Kasumi-1 (cell line): ENCODE measurements at places on chromosomes 2 and 18.

DNA sequence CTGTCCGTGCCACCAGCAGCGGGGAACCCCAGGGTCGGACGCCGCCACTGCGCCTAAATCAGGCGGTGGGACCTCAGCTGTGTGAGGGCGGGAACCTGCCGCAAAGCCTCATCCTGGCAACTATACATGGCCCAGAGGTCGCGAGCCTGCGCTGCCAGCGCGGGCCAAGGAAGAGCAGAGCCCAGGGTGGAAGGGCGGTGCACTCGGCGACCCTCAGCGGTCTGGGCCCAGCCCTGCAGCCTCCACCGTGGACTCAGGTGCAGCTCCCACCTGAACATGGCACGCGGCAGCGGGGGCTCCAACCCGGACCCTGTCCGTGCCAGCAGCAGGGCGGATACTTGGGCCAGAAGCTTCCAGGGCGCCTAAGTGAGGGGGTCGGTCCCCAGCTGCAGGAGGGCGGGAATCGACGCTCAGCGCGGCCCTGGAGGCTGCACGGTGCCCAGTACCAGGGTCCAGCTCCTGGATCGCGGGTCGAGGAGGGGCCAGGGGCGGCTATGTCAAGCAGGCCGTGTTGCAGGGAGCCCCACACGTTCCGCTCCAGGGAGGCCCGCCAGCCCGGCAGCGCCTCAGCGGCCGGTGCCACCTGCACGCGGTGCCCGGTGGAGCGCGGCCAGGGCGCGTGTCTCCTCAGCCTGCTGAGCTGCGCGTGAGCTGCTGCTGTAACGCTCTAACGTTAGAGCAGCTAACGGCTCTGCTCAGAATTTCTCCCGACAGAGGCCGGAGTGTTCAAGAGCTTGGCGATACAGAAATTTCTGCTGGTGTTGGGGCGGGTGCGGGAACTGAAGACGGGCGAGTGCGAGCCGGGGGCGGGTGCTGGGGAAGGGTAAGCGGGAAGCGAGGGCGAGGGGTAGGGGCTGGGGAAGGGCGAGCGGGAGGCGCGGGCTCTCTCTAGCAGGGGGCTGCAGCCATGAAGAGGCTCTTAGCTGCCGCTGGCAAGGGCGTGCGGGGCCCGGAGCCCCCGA is at the start of gene ANKRD30B:
TSS of gene ANKRD30B (plus strand) at position 660 of the 962 bp plus-strand sequence. CDS start at position 908, 248 bp downstream.
- DNase-seq, result no peak

DNA sequence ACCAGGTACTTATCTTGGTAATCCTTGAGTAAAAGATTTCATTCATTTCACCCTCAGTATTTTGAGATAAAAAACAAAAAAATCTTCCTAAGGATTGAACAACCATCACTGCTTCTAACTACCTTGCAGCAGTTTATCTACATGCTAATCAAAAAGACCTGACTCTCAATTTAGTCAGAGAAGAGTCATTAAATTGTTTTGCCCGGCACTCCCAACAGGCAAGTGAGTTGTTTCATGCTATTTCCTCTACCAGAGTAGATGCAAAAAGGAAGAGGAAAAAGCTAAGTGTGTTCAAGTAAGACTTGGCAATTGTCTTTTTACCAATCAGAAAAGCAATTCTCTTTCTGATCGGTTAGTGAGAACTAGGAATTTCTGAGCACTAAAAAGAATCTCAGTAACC is 39.5 kb downstream of the MYO5B start:
- no peak for DNase-seq

DNA sequence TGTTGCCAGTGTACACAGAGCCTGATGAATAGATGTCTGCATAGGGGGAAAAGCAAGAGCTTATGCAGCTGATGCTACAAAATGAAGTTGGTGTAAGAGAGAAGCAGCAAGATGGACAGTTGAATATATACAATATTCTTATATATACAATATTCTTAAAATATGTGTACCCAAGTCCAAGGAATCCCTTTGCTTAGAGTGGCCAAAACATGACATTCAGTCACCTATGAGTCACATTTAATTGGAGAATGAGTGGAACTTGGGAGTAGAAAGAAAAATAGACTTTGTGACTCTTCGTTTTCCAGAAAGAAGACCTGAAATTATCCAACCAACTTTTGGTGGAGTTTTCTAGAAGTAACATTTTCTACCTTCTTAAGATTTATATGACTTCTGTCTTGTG is 81.8 kb downstream of the SCN9A start:
- no peak for DNase-seq

DNA sequence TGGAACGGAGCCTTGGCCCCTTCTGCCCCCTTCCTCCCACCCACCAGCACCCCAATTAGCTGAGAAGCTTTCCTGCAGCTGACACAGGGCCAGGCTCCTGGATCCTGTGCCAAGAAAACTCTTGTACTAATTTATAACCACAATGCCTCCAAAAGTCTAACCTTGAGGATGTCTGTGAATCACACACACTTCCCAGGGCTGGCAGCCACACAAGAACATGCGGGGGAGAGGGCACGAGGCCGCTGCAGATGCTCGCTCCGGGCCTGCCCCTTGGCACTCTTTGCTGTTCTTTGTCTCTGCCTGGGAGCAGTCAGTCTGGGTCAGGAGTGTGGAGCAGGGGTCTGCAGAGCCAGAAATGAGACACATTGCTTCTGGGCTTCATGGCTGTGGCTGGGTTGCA is 62.7 kb upstream of the KIF5C start:
- DNase-seq, result peak; percentile 32

GRCh38 chr18:53817976-53818950 is 406.2 kb downstream of the MBD2 start:
- DNase-seq, result no peak

DNA sequence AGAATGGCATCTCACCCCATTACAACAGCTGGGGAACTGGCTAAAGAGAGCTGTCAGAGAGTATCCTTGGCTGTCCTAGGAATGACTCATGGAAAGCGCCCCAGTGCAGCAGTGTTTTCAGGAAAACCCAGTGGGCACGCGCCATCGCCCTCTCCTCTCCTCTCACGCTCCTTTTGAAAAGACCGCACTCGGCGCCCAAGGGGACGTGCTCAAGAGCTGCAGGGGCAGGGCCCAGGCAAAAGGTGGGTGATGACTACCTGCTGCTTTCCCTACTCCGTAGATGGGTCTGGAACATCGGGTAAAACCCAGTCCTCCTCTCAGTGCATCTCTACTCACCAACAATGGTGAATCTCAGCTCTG is 68.1 kb downstream of the EMILIN2 start:
- DNase-seq, result no peak

GRCh38 chr18:2204736-2205135 is 366.6 kb downstream of the METTL4 start:
- no peak for DNase-seq

- DNase-seq, result no peak
Observed at GRCh38 chr2:30355306-30355705, 91.7 kb upstream of the LCLAT1 start.

- no peak for DNase-seq
Observed at GRCh38 chr18:69866212-69866611, 81.5 kb downstream of the CD226 start.

DNA sequence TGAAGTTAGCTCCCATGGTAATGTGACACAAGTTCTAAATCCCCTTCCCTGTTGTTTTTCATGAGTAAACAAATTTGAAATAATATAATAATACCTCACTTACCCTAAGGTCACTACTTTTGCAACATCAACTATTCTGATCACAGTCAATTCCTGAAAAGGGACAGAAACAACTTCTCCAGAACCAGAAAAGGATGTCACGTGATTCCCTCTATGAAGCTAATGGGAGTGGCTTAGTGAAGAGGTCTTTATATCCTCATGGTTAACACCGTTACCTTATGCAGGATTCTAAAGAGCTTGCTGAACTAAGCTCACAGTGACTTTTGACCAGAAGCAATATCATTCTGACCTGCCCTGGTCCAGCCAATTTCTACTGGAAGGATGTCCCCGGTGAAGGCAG is 51.6 kb downstream of the DOCK10 start:
- DNase-seq, result no peak

DNA sequence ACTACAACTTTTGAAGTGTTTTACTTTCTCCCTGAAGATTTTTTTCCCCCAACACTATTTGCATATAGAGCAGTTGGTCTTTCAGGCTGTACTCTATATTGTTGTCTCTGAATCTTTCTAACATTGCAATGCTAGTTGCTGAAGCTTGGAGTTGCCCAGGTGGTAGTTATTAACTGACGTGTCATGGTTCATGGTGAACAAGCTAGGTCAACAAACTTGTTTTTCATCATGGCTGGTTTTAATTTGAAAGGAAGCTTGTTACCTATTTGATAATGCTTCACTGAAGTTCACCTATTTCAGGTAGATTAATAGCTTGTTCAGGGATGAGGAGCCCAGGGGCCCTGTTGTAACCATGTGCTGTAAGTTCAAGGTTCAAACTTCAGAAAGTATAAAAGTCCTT is 158.8 kb upstream of the ZEB2 start:
- DNase-seq, result no peak

DNA sequence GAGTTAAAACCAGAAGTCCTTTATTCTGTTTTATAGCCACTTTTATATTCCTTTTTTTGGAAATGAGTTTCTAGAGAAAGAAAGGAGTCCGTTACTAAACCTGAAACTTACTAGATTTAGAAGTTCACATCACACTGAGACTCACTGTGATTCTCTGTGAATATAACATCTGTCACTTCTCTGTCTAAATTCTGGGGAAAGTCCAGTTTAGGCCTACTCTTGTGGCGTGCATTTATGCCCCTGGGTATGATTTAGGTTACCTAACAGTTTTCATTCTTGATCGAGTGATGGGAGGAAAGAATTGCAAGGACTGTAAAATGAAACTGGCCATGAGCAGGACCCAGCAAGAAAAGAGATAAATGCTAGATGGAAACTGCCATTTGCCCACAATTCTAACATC is 449.6 kb downstream of the SPAG16 start:
- DNase-seq, result no peak

- no peak for DNase-seq
Observed at GRCh38 chr18:457521-458412, 42.7 kb downstream of the COLEC12 start.

DNA sequence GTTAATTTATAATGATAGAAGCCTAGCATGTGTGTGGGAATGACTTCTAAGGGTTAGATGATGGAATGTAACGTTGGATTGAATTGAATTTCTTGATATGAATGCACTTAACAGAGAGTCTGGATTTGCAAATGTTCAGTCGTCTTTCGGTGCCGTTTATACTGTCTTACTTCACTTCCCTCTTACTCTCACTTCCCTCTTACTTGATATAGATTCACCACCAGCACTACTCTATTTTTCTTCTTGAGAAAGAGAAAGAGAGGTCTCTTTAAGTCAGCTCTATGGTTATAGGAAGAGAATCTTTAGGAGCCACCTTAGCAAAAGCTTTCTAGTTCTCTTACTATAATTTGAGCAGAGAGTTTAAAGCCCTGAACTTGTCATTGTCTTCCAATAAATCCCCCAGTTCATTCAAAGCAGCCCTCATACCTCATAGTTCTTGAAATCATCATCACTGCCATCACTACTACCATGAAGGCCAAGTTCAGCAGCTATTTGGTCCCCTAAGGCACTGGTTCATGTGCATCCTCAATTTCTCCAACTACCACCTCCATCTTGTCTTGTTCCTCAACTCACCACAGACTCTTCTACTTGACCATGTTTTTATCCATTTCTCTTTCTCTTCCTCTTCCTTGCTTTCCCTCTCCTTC is 501.7 kb upstream of the TCF4 start:
- no peak for DNase-seq

GRCh38 chr18:48777744-48778116 is 173.0 kb downstream of the SMAD7 start:
- DNase-seq, result no peak

DNA sequence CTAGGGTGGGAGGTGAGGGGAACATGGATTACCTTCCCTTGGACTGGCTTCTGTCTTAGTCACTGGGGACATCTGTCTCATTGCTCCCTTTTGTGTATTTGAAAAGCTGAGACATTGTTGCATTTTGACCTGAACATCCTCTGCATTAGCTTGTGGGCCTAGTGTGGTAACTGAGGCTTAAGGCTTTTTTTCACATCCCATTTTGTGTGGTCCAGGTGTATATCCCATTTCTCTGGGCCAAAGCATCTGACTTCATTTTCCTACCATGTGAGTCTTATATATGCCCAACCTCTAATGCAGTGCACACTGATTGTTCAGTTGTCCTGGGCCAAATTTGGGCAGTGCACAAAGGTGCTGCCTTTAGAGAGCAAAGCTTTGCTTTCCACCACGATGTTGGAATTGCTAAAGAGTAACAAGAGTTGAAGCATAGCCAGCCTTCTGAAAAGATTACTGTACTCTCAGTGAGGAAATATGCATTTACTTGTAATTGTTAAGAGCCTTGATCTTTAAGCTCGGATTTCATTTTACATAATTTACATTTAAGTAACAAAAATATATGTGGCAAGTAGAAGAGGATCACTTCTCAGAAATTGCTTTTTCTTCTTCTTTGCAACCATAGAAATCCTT is 13.3 kb downstream of the PRKCE start:
- no peak for DNase-seq

- DNase-seq, result no peak
Observed at GRCh38 chr2:39838589-39838988, 59.5 kb upstream of the THUMPD2 start.

- DNase-seq, result peak; percentile 81
Observed at GRCh38 chr18:54388203-54389142, 30.8 kb downstream of the C18orf54 start.

- DNase-seq, result no peak
Observed at GRCh38 chr2:210262036-210262435, 36.8 kb upstream of the ACADL start.

- no peak for DNase-seq
Observed at GRCh38 chr18:45168866-45169600, 446.2 kb upstream of the SLC14A2 start.

DNA sequence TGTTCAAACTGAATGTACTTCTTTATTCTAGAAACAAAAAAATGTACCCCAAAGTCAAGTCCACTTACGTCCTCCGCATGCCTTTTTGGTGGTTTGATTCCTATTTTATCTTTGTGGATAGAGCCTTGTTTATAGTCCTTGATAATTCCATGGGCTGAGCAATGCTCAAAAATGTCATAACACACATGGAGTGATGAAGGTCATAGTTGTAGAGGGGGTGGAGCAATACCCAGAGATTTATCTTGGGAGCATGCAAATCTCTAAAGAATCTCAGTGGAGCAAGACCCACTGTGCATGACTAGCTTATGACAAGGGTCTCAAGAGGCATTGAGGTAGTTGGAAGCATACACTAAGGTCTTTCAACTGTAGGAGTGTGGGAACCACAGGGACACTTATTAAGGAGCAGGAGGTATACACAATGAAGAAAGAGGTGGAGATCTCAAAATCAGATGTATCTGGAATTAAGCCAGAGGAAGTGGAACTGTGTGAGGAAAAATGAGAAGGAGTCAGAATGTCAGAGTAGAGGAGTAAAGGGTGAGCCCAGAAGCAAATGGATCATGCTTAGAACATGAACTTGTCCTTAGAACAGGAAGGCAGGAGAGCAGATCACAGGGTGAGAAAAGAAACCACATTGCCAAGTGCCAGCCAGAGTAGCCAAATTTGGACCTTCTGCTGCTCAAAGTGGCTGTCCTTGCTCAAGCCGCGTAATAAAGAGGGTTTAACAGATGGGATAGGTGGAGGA is 68.1 kb upstream of the STK39 start:
- no peak for DNase-seq

- DNase-seq, result no peak
Observed at GRCh38 chr2:79573895-79574674, 61.2 kb downstream of the CTNNA2 start.

- DNase-seq, result no peak
Observed at GRCh38 chr2:163338270-163338669, 397.5 kb downstream of the FIGN start.

- no peak for DNase-seq
Observed at GRCh38 chr2:226711606-226712296, 87.9 kb downstream of the IRS1 start.
